GM20000 (cell line): ENCODE measurements at places on chromosomes 12 and 14.

DNA sequence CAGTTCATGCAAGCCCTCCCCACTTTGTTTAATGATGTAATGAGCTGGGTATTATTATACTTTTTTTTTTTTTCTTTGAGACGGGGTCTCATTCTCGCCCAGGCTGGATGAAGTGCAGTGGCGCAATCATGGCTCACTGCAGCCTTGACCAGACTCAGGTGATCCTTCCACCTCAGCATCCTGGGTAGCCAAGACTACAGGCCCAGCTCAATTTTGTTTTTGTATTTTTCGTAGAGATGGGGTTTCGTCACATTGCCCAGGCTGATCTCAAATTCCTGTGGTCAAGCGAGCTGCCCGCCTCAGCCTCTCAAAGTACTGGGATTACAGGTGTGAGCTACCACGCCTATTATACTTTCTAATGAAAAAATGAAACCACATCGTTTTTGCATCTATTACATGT is 4.5 kb upstream of the DCAF11 start:
- no peak for DNase-seq

GRCh38 chr12:15650399-15651128 is 138.6 kb downstream of the EPS8 start:
- DNase-seq: no peak

DNA sequence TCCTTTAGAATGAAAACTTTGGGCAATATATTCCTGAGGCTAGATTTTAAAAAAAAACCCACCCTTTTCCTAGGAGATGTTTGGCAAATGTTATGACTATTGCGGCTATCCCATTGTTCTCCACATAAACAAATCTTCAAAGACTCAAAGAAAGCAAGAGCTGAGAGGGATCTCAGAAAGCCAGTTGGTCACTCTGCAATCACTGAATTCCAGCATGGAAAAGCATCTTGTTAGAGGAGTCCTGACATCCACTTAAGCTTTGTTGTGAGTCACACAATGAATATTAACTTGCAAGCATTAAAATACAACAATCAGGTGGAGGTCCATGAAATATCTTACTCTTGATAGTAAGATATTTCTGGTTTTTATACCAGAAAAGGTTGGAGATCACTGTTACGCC is 11.0 kb upstream of the PTPRB start:
- DNase-seq: no peak

- DNase-seq: peak; percentile 68
These were observed 53.7 kb downstream of the CCDC88C start for GRCh38 chr14:91363776-91364523.

DNA sequence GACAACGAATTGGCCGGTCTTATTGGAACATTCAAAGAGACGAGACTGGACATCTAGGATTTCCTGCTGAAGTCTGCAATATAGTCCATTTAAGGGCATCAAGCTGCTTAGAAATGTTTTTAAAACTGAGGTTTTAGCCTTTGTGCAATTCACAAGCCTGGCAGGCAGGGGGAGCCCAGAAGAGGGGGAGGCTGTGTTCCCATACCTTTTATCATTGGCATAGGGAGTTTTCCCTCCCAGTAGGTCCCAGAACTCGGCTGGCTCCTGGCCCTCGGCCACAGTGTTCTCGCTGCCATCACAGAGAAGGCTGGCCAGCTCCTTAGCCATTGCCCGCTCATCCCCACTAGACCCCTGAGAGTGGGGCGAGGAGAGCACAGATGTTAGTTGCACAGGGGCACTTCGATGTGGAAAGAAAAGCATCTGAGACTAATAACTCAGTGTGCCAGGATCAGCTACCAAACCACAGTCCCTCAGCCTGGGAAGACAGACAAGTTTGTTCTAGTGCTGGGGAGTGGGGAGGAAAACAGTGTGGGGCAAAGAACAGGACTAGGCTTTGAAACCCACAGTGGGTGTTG is 15.1 kb downstream of the AVIL start:
- peak; percentile 38 for DNase-seq

GRCh38 chr14:59037086-59037485 is 151.4 kb upstream of the DAAM1 start:
- no peak for DNase-seq

DNA sequence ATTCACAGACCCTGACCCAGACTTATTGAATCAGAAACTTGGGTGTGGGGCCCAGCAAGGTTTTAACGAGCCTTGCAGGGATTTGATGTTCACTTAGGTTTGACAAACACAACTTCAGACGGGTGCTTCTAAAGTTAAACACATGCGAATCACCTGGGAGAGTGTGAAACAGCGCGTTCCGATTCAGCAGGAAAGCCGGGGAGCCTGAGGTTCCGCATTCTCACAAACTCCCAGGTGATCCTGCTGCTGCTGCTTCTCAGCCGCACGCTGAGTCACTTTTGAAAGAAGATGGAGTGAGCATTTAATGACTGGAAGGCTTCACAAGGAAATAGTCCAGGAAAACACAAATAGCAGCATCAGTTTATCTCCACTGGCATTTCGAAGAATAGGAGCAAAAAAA is 44.2 kb upstream of the DDX11 start:
- no peak for DNase-seq

- DNase-seq: peak; percentile 0
These were observed 381.5 kb downstream of the ALG10 start for GRCh38 chr12:34403706-34404376.

GRCh38 chr14:101496776-101497683 is 64.3 kb upstream of the DIO3 start:
- no peak for DNase-seq

- no peak for DNase-seq
These were observed 78.8 kb downstream of the DUSP6 start for GRCh38 chr12:89273525-89273924.

DNA sequence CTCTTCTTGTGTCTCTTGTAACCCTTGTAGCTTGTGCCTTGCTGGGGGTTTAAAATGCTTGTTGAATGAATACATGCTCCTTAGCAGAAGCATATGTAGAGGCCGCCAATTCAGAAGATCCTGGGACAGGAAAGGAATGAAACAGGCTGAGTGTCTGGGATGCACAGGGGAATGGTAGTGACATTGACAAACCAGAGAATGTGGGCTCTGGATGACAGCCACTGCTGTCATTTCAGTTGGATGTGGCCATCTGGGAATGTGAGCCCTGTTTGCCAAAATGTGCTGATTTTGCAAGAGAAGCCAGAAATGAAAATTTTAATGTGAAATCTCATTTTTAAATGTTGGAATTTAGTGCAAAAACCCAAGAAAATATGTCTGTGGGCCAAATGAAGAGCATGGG is 136.8 kb downstream of the DACT1 start:
- no peak for DNase-seq

DNA sequence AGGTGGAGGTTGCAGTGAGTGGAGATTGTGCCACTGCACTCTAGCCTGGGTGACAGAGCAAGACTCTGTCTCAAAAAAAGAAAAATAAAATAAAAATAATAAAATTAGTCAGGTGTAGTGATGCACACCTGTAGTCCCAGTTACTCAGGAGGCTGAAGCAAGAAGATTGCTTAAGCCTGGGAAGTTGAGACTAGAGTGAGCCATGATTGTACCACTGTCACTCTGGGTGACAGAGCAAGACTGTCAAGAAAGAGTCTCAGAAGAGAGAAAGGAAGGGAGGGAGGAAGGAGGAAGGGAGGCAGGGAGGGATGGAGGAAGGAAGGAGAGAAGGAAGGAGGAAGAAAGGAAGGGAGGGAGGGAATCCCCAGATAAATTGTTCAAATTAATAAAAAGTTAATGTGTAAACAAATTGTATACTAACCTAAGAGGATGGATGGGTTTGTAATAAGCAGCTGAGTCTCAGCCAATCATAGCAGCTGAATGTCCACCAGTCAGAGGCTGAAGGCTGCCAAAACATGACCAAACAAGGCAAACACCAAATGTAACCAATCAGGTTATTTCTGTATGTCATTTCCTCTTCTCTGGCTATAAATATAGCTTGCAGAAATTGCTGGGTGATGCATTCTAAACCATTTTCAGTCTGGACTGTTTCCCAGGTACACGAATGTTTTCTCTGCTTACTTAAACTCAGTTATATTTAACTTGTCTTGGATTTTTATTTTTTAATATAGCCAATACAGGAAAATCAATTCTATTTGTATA is 6.1 kb upstream of the CDCA4 start:
- peak; percentile 52 for DNase-seq

- DNase-seq: no peak
These were observed 17.5 kb upstream of the KRT80 start for GRCh38 chr12:52209321-52209720.

DNA sequence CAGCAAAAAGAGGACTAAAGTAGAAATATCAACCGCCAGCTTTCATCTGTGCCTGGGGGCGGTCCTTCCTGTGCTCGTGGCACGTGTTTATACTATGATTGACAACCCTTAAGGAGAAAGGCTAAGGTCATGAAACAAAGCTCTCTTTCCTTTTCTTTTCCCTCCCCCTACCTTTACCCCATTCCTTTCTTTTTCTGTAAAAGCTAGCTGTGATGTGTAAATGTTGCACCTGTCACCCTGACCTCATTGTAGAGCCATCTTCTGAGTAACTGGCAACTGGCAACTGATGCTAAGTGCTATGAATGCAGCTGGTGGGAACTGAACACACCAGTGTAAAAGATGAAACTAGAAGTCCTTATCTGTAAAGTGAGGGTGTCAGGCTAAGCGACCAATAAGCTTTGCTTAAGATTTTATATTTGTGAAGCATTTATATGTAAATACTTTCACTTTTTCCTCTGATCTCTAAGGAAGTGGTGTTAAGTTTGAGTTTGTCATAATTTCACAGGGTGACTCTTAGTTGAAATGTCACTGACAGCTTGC is 102.8 kb upstream of the BCAT1 start:
- DNase-seq: peak; percentile 44

DNA sequence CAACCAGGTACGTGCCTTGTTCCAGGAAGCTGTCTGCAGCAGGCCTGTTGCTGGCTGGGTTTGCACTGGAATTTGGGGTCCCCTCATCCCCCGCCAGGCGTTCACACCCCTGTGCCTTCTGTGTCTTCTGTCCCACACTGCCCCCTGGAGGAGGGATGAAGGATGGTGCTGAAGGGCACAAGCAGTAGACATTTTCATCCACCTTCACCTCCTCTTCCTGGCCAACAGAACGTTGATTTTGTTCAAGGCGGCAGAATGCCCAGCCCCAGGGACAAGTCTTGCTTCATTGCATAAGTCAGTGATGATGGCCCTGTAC is 122.1 kb downstream of the CALM1 start:
- DNase-seq: peak; percentile 71

- DNase-seq: no peak
These were observed 89.1 kb upstream of the STAC3 start for GRCh38 chr12:57340104-57340503.

DNA sequence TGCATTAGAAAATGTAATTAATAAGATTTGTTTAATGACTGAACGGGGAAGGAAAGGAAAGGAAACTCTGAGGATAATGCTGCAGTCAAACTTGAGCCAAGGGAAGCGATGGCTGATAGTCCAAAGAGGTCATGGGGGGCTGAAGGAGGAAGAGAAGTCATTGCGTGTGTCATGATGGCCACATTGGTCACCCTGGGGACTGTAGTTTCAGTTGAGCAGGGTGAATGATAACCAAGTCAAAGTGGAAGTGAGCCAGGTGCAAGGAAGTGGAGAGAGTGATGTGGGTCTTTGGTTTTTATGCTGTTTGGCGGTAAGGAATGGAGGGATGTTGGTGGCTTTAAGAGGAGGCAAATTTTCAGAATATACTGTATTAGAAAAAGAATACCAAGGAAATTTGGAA is 21.6 kb downstream of the C12orf75 start:
- peak; percentile 68 for DNase-seq

- no peak for DNase-seq
These were observed 130.6 kb downstream of the RALGAPA1 start for GRCh38 chr14:35678403-35679028.

DNA sequence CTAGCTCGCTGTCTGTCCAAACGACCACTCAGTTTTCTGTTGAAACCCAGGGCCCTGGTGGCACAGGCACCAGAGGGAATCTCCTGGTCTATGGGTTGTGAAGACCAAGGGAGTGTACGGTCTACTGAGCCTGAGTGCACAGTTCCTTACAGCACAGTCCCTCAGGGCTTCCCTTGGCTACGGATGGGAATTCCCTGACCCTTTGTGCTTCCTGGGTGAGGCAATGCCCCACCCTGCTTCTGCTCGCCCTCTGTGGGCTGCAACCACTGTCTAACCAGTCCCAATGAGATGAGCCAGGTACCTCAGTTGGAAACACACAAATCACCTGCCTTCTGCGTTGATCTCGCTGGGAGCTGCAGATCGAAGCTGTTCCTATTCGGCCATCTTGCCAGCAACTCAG is 22.6 kb downstream of the GPHN start:
- DNase-seq: no peak

DNA sequence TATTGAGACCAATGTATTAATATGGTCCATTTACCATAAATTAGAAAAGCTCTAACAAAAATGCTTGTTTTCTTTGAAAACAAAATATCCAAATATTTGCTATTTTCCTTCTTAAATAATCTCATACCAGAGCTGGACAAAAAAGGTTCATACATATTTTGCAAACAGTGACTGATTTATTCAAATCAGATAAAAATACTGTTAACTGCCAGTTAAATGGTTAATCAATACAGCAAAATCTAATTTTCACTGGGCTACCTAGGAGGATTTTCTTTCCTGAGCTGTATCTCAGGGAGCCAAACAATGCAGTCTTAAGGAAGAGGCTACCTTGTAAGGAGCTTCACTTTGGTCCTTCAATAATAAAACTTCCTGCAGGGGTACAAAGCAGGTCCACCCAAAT is 2.0 kb downstream of the FERMT2 start:
- no peak for DNase-seq

DNA sequence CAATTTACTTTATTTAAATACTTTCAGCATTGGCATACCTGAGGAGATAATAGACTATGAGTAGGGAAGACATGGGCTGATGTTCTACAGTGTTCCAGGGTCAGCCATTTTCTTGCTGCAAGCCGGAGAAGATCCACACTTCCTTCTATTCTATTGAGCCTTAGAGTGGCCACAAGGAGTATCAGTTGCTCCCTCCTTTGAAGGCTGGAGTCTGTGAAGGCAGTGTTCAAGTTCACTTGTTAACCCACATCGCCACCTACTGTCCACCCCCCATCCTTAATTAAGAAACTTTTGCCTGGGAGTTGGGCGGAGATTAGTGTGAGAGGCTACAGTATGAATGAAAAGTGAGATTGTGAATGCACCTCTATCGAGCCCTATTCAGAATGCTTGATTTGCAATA is 666.6 kb downstream of the NRXN3 start:
- DNase-seq: peak; percentile 31

GRCh38 chr14:69288956-69289705 is 29.2 kb downstream of the GALNT16 start:
- DNase-seq: no peak

GRCh38 chr14:97724265-97724731 is 927.1 kb downstream of the VRK1 start:
- DNase-seq: no peak
